ENCODE measurements at places on chromosomes 2 and 18. TPM values are rescaled to one million over a fixed set of nuclear protein-coding genes. Genes with fewer than 3 reads are reported as not detected.

Gene DSG2
- 0.86 TPM for total RNA-seq

Gene IL36G
- not detected for total RNA-seq

Gene KCNS3
- total RNA-seq, result 14.6 TPM

Gene NEU2
- total RNA-seq, result not detected

Gene GULP1
- 15.9 TPM for total RNA-seq

GRCh38 chr2:191176305-191176704 lies 25.5 kb upstream of the STAT4 start:
- DNase-seq, result no peak

GRCh38 chr2:64369706-64370105 lies 84.3 kb upstream of the LGALSL start:
- no peak for DNase-seq

DNA sequence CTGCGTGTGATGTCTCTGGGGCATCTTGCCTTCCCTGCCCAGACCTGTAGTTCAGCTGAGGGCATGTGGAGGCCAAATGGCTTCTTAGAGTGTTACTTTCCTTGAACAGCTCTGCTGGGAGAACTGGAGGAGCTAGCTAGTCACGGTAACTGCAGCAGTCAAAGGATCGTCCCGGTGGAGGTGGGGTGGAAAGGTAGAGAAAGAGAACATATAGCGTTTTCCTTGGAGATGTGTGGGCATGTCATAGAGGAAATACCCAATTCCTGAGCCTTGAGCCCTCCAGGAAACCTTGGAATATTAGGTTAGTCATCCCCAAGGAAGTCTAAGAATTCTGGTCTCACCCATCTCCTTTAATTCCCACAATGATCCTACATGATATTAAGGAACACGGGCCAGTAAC lies 33.5 kb upstream of the IL37 start:
- DNase-seq, result no peak

DNA sequence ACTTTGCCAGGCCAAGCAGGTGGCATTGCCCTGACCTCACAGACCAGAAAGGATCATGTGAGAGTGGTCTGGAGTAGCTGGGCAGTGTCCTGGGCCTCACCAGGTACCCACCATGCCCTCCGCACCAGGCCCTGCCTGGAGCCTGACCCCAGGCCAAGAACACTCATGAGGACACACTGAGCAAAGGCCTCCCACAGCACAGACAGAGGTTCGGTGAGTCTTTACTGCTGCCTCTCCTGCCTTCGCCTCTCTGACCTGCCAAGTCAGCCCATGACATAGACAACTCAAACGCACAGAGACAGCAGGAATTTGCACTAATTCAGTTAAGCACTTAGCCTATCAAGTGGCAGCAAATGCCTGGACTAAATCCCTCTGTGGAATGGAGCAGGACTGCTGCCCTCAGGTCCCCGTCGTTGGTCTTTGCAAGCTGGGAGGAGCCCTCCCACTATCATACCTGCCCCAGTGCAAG lies 62.5 kb downstream of the RHOB start:
- no peak for DNase-seq

- DNase-seq, result no peak
Measured at GRCh38 chr2:205058409-205058808, 513.1 kb downstream of the PARD3B start.

- no peak for DNase-seq
Measured at GRCh38 chr2:122081751-122082150, 326.3 kb downstream of the TSN start.

DNA sequence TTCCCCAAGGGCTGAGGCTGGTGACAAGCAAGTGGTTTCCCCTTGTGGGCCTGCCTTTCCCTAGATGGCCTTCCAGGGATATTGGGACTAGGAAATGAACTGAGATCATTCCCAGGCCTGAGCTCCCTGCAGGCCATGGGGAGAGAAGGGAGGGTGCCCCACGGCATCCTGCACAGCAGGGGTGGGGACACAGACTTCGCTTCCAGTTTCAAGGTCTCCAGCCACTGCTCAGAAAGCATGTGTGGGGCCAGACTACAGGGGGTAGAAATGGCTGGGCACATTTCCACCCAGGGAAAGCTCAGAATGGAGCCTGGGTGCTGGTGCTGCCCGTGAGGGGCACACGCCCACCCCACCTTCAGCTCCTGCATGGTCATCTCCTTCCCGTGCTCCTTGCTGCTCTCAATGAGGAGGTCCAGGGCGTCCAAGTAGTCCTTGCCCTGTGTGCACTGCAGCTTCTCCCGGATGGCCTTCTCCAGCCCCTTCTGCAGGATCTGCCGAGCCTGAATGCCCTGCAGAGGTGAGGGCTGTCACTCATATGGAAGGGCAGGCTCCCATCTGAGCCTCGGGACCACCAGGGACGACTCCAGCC lies 13.2 kb downstream of the CYP26B1 start:
- DNase-seq, result peak; percentile 14

DNA sequence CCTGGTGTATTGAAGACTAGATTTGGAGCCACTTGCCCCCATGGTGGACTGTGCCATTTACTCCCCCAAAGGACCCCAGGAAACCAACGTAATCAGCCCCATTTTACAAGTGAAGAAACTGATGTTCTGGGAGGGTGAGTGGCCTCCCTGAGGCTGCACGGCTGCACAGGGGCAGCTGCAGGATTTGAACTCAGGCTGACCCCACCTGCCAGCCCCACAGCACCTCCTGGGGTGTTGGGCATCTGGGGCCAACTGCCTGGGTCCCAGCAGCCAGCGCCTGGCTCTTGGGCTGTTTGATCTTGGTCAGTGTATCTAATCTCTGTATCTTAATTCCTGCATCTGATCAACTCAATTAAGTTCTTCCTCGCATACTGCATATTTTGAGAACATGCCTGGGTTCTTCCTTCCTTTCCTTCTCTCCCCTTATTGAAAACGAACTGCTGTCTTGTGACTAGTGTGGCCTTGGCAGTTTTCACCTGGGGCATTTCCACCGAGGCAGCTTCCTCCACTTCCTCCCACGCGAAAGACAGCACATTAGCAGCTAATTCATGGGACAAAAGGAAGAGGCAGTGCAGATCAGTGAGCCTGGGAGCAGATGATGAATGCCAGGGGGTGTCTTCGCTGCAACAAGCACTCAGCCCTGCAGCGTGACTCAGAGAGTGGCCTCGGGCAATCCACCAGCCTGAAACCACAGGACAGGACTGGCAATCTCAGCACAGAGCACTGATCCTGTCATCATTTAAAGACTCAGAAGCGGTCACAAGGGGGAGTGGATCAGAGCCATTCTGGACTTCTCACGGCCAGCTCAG lies 184.1 kb upstream of the RAB12 start:
- no peak for DNase-seq

DNA sequence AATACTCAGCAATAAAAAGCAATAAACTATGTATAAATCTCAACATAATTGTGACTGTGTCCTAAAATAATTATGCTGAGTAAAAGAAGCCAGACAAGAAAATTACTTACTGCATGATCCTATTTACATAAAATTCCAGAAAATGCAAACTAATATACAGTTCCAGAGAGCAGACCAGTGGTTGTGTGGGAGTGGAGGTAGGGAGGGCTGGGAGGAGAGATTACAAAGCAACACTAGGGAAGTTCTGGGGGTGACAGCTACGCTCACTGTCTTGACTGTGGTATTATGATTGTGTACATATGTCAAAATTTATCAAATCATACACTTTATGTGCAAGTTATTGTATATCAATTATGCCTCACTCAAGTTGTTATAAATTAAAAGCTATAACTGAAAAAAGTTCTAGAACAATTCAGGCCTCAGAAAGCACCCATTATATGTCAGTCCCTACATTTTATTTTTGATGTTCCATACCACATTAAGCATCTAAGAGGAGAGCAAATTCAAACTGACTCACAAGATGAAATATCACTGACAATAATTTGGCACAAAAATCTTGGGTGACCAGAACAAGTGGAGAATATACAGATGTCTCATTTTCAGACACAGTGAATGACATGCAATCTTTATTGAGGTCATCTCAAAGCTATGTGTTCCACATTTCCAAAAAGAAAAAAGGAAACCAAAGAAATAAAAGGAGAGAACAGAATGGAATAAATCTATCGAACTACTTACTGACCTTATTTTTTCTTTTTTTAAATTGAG lies 85.1 kb downstream of the ANTXR1 start:
- no peak for DNase-seq

- no peak for DNase-seq
Measured at GRCh38 chr18:49921318-49921985, 108.1 kb upstream of the ACAA2 start.
